ENCODE measurements at places on chromosomes 1 and 21.

GRCh38 chr1:183842795-183843144 is 37.9 kb downstream of the RGL1 start:
- DNase-seq = no peak

DNA sequence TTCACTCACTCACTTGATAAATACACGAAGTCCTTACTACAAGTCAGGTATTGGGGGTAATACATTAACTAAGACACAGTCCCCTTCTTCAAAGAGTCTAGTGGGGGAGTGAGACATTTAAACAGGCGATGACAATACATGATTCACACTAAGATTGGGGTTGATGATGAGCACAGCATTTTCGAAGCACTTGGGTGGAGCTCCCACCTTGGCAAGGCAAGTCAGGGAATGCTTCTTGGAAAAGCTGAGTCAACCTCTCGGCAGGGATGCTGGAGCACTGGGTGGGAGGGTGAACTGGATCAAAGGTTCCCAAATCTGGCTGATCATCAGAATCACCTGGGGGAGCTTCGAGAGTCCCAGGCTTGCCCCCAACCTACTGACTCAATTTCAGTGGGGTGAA is 57.9 kb upstream of the ENAH start:
- peak; percentile 9 for DNase-seq

DNA sequence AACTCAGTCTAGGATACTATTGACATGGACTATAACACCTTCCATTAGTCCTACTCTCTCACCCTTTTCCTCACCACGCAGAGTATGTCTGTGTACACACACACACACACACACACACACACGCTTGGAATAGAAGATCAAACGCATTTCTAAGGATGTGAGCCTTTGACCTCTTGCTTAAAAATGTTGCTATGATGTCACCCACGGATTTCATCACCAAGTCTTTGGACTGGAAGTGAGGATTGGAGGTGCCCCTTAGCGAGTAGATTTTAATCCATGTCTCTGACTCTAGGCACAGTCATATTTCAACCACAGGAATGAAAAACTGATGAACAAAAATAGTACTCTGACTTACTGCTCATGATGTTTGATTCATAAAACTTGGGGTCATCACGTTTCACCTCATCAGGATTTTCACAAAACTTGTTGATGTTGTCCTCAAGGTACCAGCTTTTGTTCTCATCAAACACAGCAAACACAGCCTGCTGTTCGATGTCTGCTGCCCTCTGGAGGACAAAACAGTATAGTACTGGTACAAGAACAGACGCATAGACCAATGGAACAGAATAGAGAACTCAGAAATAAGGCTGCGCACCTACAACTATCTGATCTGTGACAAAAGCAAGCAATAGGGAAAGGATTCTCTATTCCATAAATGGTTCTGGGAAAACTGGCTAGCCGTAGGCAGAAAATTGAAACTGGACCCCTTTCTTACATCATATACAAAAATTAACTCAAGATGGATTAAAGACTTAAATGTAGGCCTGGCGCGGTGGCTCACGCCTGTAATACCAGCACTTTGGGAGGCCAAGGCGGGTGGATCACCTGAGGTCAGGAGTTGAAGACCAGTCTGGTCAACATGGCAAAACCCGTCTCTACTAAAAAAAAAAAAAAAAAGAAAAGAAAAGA is 39.9 kb downstream of the F5 start:
- DNase-seq = peak; percentile 73

DNA sequence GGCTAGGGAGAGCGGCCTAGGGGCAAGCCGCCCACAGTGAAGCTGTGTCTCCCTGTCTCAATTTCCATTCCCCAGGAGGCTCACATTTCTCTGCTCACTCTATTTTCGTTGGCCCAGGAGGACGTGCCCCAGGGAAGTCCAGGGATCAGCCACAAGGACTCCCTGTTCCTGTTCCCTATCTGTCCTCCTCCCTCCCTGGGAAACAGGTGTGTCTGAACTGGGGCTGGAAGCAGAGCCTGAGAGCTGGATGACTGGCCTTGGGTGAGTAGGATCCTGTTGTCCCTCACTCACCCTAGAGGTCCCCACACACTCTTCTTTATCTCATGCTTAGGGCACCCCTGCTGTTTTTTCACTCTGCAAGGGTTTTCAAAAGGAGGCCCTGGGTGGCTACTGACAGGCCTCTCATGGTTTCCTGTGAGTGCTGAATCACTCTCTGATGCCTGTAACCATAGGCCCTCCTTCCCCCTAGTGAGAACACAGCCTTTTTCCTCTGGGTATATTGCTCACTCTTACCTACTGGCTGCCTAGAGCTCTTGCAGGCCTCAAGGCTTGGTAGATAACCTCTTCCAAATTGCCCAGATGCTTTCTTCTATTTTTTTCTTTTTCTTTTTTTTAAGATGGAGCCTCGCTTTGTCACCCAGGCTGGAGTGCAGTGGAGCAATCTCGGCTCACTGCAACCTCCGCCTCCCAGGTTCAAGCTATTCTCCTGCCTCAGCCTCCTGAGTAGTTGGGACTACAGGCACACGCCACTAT is 3.3 kb upstream of the UTP11 start:
- peak; percentile 97 for DNase-seq

DNA sequence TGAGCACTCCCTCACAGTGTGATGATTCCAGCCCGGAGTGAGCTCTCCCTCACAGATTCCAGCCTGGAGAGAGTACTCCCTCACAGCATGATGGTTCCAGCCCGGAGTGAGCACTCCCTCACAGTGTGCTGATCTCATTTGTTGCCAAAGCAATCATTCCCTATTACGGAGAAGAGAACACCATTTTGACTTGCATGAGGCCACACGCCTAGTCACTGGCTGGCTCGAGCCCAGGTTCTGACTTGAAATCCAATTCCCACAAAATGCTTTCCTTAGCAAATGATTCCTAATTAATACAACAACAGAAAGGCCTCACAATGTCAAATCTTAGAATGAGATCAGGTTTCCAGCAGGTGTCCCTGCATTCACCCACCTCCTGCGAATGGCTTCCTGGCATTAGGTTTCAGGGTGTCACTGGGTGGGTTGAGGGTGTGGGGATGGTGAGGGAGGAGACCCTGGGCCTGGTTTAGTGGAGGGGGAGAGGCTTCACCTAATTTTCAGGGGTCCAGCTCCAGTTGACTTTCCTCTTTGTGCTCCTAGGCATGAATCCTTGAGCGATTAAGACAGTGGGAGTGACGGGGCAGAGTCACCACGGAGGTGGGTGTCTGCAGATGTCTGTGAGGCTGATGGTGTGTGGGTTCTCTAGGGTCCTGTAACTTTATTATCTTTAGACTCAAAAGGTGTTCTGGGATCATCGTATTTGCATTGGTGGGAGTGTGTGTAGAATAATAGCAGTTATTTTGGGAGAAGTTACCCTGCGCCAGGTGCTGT is 158.5 kb downstream of the KCNJ6 start:
- DNase-seq = no peak
